Amniotic stem cell (primary cell): ENCODE measurements at places on chromosomes 7 and 10.
A peak's percentile ranks its signal among the peaks of the same experiment; 100 is the strongest.

- DNase-seq, result no peak
These were observed 17.9 kb downstream of the C10orf67 start for GRCh38 chr10:23326544-23327307.

DNA sequence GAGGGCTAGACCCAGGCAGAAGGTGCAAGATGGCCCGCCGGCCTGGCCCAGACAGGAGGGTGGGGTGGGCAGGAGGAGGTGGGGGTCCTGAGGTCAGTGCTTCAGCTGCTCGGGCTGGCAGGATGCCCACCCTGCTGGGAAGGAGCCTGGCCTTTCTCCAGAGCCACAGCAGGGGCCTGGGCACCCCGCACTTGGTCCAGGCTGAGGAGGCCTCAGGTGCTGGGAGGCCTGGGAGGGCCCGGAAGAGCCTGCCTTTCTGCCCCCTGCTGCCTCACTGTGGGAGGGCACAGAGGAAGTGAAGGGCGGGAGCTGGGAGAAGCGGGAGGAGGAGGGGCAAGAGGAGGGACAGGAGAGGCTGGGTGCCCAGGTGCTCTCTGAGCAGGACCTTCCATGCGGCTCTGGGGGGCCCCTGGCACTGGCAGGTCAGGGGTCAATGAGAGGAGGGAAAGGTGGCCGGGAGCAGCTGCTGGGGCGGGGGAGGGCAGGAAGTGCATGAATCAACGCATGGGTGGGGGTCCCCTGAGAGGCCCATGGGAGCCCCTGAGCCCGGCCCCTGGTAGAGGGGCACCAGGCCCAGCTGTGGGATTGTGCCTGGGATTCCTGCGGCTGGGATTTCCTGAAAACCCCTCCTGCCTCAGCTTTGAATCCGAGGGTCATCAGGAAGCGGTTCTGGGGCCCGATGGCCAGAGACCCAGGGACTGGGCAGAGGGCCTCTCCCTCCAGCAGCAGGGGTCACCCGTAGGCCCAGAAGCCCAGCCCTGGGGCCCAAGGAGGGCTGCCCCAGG is 49.9 kb downstream of the PWWP2B start:
- no peak for DNase-seq

DNA sequence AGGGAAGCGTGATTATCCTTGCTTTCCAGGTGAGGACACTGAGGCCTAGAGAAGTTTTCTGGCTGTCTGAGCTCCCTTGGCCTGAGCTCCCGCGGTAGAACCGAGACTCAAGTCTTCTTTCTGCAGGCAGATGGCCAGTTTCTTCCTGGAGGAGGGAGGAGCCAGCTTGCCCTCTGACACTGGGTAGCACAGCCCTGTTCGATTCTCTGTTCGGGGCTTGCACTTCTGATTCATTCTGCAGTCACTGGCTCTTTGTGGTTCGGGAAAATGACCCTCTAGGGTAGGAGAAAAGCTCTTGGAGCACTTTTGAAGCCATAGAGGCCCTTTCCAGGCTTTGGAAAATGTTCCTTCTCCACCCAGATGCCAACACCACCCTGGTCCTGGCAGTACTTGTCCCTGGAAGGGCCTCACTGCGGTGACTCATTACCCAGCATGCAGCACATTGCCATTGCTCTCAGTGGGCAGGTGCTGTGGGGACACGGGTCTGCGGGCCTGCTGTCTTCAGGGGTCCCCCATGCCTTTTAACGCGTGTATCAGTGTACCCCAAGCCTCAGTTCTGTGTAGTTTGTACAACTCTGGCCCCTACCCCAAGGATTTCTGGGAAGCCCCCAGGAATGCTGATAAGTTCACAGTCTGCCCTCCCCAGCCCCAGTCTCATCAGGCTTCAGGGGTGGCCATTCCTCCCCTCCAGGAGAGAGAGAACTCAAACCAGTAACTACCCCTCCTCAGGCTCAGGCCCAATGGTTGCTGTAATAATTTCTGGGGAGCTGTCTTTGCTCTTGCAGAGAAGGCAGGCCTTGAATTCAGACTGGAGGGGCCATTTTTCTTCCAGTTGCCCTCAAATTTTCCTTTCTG is 11.9 kb downstream of the CHST3 start:
- peak; percentile 40 for DNase-seq

DNA sequence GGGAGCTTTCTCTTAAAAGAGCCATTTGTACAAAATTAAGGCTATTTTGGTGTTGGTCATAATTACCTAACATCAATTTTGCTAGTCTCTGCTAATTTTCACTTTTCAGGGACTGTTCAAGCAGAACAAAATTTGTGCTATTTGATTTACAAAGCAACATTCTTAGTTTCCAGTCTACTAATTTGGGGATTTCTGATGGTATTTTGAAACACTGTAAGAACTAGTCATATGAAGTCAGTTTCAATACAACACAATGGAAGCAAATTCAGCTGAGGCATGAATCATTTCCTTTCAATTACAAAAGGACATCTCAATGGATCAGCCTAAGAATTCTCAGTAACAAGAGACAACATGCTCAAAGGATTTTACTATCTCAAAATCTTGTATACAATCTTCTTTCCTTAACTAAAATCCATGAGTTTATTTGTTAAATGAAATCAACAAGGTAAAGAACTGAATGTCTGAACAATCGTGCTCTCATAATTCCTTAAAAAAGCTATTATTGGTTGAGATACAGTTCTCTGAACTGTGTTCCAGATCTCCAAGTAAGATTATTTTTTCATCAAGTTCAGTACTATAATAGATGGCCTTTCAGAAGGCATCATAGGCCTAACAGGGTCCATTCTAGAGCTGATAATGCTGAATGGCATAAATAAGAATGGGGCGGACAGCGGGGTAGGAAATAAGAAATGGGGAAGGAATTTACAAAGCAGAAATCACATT is 144.6 kb downstream of the NRCAM start:
- DNase-seq, result no peak

- no peak for DNase-seq
These were observed 52.5 kb upstream of the MACC1 start for GRCh38 chr7:20269726-20270125.

- no peak for DNase-seq
These were observed 66.1 kb downstream of the STEAP1B start for GRCh38 chr7:22433710-22434460.

DNA sequence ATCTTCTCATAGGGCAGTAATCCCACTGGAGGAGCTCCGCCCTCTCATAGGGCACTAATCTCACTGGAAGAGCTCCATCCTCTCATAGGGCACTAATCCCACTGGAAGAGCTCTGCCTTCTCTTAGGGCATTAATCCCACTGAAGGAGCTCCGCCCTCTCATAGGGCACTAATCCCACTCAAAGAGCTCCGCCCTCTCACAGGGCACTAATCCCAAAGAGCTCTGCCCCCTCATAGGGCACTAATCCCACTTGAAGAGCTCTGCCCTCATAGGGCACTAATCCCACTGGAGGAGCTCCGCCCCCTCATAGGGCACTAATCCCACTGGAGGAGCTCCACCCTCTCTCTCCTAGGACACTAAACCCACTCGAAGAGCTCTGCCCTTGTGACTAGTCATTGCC is 3.4 kb upstream of the FUOM start:
- no peak for DNase-seq

DNA sequence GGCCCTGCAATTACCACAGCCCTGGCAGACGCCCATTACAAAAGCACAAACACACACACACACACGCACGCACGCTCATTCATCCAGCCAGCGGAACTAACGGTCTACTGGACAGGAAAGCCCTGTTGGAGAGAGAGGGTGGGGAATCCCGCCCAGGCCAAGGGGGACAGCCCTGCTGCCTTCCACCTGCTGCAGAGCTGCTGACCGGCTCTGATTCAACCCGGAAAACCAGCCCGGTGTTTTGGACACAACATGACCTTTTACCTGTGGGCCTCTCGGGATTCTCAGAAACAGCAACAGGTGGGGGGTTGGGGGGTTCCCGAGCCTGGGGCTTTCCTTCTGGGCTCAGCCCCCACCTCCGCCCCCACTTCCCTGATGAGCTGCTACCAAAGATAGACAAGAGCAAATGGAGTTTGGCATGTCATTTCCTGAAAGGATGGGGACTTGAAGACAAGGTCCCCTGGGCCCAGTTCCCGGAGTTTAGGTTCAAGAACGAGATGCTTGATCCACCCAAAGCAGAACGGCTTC is 18.5 kb upstream of the SERPINE1 start:
- DNase-seq, result no peak

GRCh38 chr10:5282137-5282536 is 82.6 kb upstream of the UCN3 start:
- DNase-seq, result no peak

- DNase-seq, result no peak
These were observed 2.9 kb downstream of the GPR37 start for GRCh38 chr7:124762611-124763143.

DNA sequence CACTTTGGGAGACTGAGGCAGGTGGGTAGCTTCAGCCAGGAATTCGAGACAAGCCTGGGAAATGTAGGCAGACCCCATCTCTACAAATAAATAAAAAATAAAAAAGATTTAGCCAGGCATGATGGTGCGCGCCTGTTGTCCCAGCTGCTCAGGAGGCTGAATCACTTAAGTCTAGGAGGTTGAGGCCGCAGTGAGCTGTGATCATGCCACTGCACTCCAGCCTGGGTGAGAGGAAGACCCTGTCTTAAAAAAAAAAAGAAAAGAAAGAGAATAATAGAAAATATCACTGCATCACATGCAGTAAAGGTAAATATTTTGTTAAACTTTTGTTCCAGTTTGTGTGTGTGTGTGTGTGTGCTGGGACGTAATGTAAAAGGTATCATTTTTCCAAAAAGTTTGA is 3.0 kb downstream of the STRIP2 start:
- no peak for DNase-seq

- DNase-seq, result peak; percentile 36
These were observed at the start of gene REPIN1 for GRCh38 chr7:150368096-150368883. REPIN1 (plus strand) TSS chr7:150368822; CDS start chr7:150369712, 890 bp downstream.

GRCh38 chr10:3014968-3015367 is 52.4 kb upstream of the PFKP start:
- no peak for DNase-seq

DNA sequence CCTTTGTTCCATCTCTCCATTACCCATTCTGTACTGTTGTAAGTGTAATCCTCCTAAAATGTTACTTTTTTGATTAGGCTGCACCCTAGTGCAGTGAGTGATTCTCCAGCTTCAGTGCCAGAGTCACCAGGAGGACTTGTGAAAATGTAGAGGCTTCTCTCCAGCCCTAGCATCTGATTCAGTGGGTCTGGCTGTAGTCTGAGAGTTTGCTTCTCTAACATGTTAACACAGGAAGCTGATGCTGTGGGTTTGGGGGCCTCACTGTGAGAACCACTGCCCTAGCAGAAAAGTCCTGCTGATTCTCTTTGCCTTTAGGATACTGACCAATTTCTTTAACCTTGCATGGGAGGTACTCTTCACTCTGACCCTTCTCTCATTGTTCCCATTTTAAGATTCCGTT is 24.4 kb downstream of the CSGALNACT2 start:
- DNase-seq, result no peak

- no peak for DNase-seq
These were observed 294.5 kb downstream of the AUTS2 start for GRCh38 chr7:69892790-69893189.

- no peak for DNase-seq
These were observed 4.1 kb downstream of the FRMD4A start for GRCh38 chr10:14326581-14326980.

GRCh38 chr10:633279-634245 is 55.9 kb downstream of the DIP2C start:
- DNase-seq, result no peak

- DNase-seq, result no peak
These were observed 88.4 kb downstream of the FAS start for GRCh38 chr10:89078724-89079672.

DNA sequence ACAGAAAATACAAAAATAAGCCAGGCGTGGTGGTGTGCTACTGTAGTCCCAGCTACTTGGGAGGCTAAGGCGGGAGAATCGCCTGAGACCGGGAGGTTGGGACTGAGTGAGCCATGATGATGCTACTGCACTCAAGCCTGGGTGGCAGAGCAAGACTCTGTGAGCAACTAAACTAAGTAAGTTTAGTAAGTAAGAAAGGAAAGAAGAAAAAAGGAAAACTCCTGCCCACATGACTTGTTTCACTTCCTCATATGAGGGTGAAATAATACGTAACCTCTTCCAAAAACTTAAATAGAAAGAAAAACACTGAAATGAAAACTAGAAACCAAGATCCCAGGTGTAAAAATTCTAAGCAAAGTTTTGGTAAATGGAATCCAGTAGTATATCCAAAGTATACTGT is 79.6 kb downstream of the LARP4B start:
- no peak for DNase-seq

GRCh38 chr10:110651044-110651958 is 7.2 kb downstream of the RBM20 start:
- no peak for DNase-seq

- peak; percentile 84 for DNase-seq
These were observed 245.9 kb downstream of the KCNMA1 start for GRCh38 chr10:77391605-77392235.

GRCh38 chr10:91513598-91514424 is 103.7 kb downstream of the HECTD2 start:
- DNase-seq, result no peak

DNA sequence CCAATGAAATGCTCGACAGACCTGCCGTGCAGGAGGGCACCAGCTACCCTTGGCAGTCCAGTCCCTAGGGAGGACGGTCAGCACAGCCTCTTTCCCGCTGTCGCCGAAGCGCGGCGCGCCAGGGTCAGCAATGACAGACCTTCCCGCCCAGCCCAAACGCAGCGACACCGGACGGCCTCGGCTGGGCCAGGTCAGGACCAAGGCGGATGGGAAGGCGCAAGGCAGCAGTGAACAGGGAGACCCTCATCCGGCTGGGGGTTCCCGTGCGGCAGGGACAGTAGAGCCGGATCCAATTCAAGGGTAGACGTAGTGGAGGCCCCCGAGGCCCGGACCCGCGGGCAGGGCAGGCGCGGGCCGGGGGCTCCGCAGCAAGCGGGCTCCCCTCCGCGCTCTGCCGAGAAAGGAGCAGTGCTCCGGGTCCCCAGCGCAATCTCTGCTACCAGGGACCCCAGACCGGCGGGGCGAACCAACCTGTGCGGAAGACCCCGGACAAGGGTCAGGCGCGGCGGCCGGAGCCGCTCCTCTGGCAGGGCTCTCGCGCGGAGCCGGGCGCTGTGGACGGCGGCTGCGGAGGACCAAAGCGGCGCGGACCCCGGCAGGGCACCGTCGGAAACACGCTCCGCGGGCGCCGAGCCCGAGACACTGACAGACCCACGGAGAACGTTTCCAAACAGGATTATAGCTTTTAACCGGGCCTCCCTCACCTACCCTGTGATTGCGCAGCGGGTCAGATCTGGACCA is at the start of gene SEC31B:
Gene SEC31B, minus strand, starts transcription at position 551 of the 741 bp plus-strand sequence. CDS start 2,909 bp downstream, outside the sequence.
- DNase-seq, result no peak

DNA sequence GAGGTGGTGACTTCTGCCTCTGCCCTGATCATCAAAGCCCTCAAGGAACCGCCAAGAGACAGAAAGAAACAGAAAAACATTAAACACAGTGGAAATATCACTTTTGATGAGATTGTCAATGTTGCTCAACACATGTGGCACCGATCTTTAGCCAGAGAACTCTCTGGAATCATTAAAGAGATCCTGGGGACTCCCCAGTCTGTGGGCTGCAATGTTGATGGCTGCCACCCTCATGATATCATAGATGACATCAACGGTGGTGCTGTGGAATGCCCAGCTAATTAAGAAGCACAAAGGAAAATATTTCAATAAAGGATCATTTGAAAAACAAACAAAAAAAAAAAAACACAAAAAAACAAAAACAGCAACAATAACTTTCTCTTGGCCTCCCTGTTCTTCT is 59.5 kb upstream of the TOMM7 start:
- no peak for DNase-seq

GRCh38 chr7:41867639-41868280 is 164.9 kb upstream of the INHBA start:
- no peak for DNase-seq

- DNase-seq, result no peak
These were observed 6.0 kb downstream of the SPRN start for GRCh38 chr10:133418289-133418993.
